Cortex of kidney (tissue), 1 donor: ENCODE measurements at places on chromosomes 11 and 22.

- DNase-seq = no peak
Measured at GRCh38 chr22:44807232-44807631, 54.9 kb downstream of the ARHGAP8 start.

DNA sequence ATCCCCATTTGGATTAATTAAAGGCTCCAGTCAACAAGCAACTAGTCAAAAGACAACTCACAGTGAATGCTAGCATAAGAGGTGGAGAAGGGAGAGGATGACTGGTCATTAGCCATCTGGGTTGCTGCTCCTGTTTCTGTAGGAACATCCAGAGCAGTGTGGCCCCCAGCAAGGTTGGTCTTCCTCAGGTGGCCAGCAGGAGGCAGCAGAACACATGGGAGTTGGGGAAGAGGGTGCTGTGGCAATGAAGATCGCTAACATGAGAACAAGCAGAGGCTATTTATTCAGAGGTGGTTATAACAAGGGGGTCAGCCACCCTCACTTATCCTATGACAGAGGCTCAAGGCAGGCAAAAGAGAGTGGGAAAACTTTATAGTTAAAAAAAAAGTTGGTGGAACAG, 21.3 kb downstream of the IZUMO1R start:
- DNase-seq = no peak

DNA sequence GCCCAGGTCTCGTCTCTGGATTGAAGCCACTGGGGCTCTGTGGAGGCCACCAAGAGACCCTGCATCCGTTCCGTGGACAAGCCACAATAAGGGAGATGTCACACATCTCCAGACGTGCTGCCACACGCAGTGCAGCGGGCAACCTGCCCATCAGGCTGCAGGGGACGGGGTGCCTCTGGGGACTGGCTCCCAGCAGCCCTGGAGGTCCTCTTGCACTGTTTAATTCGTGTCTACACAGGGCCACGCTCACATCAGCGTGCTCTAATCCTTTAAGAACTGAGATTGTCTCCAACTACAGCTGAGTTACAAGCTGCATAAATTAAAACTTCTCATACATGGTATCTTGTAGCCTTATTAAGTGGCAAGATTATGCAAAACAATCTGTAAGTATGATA, 1232.2 kb downstream of the BRD1 start:
- DNase-seq = no peak

DNA sequence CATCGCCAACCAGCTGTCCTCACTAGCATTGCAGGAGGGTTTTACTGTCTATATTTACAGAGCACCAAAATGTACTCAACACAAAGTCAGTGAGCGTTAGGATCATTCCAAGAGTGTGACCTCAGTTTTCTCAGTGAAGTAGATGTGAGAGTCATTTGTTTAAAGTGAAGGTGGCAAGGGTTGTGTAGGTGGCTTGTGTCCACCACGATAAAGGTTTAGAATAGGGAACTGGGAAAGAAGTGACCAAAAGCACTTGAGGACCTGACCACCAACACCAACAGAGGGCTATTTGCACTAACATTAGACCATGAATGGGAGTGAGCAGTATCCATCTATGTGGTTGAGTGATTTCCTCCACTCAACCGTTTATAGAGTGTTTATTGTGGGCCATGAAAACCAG, 152.5 kb upstream of the POU2AF2 start:
- DNase-seq = no peak

GRCh38 chr22:11616811-11617210, 3911.2 kb upstream of the OR11H1 start:
- DNase-seq = no peak

GRCh38 chr22:38631724-38632123, 24.5 kb downstream of the FAM227A start:
- DNase-seq = no peak

DNA sequence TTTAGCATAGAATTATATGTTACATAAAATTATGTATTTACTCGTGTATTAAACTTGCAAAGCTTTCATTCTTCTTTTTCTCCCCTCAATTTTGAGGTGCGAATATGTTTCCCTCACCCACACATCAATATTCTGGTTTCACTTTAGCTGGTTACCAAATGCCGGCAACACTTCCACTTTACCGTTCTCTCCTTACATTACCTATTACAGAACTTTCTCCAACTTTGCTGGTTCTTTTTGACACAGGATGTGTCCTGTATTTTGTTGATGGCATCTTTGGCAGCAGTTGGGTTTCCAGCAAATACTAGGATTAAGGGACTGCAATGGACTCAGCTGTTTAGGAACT, 84.9 kb downstream of the PRR5L start:
- no peak for DNase-seq

DNA sequence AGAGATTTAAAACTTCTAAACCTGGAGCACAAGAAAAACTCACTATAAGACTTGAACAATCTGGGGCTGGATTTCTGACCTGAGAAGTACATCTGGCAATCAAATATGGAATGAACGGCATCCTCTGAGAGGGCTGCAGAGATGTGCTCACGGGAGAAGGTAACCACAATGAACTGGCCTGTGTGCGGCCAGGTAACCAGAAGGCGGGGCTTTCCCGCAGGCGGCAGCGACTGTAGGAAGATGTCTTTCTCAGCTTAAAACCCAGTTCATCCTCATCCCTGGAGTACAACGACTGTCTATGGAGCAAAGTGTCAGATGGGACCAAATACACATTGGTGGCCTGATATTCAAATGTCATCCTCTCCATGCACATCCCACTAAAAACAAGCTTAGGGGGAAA, 24.5 kb downstream of the MICAL3 start:
- DNase-seq = no peak

- no peak for DNase-seq
Measured at GRCh38 chr11:69351460-69351859, 57.5 kb downstream of the MYEOV start.

DNA sequence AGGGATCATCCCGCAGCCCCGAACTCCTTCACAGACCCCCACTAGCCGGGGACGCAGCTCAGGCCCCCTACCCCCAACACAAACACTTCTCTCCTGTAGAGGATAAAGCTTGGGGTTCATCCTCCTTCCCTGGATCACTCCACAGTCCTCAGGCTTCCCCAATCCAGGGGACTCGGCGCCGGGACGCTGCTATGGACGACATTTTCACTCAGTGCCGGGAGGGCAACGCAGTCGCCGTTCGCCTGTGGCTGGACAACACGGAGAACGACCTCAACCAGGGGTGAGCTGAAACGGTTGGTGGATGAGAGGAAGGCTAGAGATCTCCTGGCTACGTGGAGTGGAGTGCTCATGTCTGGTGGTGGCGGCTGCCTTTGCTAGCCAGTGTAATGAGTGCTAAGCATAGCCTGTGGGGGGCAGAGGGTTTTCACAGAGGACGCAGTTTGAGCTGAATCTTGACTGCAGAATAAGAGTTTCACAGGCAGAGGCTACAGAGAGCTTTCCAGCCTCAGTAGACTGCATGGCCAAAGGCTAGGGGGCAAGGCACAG, 580 bp downstream of the ILK start:
- no peak for DNase-seq

DNA sequence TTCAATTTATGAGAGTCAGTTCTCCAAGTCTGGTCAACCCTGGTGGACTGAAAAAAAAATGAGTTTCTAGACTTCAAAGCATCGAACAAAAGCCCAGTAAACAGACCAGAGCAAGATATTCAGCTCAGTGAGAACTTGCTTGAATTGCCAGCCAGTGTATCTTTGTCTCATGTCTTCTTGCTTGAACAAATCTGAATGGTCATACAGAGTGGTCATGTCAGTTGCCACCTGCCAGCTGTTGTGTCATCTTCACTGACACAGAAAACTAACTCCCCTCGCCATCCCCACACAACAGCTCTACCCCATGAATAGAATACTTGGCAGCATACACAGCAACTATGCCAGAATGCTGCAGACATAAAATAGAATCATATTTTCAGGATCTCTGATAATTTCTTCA, 27.5 kb upstream of the CALCB start:
- DNase-seq = no peak

- DNase-seq = no peak
Measured at GRCh38 chr11:127395034-127395433, 394.5 kb upstream of the KIRREL3 start.

DNA sequence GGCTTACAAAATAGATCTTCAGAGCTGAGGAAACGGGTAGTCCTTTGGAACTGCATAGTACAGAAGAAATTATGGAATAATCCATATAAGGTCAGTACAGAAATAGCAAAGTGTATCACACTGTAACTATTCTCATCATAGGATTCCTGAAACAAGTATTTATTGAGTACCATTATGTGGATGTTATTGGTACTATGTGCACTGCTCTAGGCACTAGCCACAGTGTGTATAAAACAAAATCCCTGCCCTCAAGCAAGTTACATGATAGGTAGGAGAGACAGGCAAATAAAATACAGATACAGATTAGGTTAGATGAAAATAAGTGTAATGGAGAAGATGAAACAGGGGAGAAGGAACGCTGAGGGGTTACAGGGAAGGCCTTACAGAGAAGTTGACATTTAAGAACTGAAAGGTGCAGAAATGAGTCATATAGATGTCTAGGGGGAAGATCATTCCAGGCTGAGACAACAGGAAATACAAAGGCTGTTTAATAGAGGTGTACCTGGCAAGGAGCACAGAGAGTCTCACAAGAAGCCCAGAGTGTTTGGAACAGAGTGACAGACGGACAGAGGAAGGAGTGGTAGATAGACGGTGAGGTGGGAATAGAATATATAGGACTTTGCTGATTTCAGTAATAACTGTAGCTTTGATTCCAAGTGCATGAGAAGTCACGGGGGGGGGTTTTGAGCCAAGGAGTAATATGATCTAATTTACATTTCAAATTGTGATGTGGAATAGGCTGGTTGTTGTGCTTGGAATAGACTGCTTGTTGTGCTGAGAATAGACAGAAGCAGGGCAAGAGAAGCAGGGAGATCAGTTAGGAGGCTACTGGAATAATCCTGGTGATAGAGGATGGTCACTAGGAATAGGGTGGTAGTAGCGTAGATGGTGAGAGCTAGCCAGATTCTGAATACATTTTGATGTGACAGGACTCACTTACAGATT, 13.7 kb downstream of the RNF141 start:
- no peak for DNase-seq

- DNase-seq = no peak
Measured at GRCh38 chr11:93570759-93571413, 27.7 kb upstream of the SMCO4 start.

DNA sequence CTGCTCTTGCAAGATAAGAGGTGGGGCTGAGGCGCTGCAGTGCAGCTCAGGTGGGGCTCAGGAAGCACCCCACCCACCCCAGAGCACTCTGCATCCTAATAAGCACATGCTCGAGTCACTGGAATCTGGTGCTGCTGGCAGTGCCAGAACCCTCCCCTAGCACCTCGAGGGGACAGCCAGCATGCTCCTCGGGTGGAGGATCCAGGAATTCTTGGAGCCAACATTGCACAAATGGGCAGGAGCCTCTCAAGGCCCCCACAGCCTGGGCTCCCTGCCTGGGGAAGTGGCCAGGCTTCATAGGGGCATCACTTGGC, 27.5 kb upstream of the CABP7 start:
- DNase-seq = no peak

- DNase-seq = no peak
Measured at GRCh38 chr11:107733518-107733917, 21.7 kb upstream of the SLN start.

- DNase-seq = no peak
Measured at GRCh38 chr22:43658823-43659222, 153.3 kb downstream of the EFCAB6 start.

GRCh38 chr11:59818572-59818971, 8.0 kb upstream of the MRPL16 start:
- DNase-seq = no peak

DNA sequence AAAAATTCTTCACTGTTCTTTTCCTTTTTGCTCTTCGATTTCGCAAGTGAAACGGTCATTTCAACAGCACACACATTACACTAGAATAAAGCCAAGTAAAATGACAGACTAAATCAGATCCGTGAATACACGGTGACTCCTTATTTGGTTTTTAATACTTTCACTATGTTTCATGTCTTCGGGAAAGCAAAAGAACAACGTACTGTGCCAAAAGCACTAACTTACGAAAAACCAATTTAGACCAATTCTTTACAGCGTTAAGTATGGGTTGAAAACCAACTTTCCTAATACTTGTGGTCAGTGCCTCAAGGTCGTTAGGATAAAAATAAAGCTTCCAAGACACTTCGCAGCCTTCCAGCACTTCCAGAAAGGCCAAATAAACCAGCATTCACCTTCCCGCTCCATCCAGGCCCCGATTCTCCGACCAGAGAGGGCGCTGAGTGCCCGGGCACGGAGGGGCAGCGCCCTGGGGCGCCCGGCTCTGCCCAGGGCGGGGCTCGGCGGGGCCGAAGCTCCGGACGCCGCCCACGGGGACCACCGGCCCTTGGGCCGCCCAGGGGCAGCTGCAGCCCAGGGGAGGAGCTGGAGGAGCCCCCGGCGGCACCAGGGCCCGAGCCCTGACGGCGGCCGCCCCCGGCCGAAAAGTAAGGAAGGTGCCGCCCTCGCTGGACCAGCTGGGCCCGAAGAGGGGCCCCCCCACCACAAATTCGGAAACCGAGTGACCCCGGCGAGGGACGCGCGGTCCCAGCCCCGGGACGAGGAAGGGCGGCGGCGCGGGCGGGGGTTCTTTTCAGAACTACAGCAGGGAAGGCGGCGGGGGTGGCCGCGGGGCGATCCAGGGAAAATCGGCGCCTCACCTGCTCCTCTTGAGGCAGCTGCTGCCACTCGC, 499 bp downstream of the ATL3 start:
- DNase-seq = no peak

GRCh38 chr11:76824083-76824939, 36.4 kb upstream of the ACER3 start:
- DNase-seq = no peak
